ENCODE measurements at places on chromosomes 7 and 10.

- no peak for DNase-seq
Observed at GRCh38 chr10:12868229-12868628, 133.3 kb downstream of the CCDC3 start.

DNA sequence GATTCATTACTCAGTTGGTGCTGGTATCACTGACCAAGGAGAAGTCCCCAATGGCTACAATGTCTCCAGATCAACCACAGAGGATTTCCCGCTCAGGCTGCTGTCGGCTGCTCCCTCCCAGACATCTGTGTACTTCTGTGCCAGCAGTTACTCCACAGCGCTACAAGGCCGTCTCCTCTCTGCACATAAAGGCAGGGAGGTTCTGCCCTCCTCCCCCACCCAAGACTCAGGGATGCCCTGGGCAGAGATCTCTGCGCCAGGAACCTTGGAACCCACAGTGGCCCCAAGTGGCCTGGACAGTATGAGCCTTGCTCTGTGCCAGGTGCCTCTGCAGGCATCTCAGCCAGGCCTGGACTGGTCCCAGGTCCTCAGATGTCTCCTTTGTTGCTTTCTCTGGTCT, 193.4 kb upstream of the PRSS58 start:
- DNase-seq: no peak

GRCh38 chr7:129169171-129169671, 19.2 kb upstream of the SMO start:
- DNase-seq: no peak

DNA sequence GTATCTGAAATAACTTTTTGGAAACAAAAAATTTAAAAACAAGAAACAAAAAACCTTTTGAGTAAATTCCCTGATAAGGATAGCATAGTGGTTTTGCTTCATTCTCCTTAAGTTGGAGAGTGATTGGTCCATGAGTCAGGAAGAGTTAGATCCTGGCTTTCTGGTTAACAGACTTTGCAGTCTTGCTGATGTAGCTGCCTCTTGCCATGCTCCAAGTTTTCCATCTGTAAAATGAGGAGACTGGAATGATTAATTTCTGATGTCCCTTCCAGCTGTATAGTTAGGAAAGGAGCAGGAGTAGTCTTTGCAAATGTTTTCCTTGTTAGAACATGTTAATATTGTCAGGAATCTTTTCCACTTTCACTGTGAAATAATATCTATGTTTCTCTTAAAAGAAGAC, 266.6 kb downstream of the DNAJB9 start:
- no peak for DNase-seq

- no peak for DNase-seq
Observed at GRCh38 chr7:148698007-148698396, 701 bp upstream of the CUL1 start.

DNA sequence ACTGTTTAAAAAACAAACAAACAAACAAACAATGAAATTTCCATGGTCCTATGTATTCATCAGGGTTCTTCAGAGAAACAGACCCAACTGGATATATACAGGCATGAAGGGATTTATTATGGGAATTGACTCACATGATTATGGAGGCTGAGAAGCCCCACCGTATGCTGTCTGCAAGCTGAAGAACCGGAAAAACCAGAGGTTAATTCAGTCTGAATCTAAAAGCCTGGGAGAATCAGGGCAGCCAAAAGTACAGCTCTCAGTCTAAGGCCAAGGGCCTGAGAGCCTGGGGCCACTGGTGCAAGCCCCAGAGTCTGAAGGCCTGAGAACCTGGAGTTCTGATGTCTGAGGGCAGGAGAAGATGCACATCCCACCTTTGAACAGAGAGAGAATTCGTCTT, 163.5 kb downstream of the MDFIC start:
- no peak for DNase-seq

- no peak for DNase-seq
Observed at GRCh38 chr10:112852306-112852705, 97.7 kb upstream of the TCF7L2 start.

- DNase-seq: no peak
Observed at GRCh38 chr7:1757601-1758000, 87.5 kb downstream of the ELFN1 start.

DNA sequence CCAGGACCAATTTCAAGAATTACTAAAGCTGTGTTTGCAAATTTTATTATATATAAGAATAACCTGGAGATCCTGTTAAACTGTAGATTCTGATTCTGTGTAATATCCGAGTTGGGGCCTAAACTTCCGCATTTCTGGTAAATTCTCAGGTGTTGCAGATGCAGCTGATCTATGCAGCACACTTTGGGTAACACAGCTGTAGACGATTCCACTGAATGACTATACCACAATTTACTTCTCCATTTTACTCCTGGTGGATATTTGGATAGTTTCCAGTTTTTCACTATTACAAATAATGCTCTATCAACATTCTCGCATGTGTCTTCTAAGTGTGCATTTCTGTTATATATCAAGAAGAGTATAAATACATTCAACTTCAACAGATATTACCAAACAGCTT, 7.5 kb downstream of the GDI2 start:
- no peak for DNase-seq

DNA sequence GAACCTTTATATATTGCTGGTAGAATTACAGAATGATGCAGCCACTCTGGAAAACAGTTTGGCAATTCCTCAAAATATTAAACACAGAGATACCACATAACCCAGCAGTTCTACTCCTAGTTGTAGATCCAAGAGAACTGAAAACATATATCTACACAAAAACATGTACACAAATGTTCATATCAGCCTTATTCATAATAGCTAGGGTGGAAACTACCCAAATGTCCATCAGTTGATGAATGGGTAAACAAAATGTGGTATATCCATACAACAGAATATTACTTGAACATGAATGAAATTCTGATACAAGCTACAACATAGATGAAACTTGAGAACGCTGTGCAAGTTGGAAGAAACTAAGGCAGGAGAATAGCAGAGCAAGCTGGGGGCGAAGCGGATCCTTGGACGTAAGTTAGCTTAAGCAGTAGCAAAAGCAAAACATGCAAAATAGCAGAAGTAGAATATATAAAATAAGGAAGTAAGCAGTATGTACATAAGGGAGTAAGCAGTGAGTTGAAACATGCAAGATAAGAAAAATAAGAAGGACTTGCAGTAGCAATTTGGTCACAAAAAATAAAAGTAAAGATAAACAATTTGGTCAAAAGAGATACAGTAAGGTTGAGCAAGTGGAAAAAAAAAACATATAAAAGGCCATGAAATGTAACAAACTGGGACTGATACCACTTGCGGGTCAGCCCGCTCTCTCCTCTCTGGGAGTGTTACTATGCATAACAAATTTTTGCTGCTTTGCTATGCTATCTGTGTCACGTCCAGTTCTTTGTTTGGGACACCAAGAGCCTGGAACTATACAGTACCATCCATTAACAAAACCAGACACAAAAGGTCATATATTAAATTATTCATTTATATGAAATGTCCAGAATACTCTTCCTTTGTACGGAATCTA, 18.0 kb upstream of the HILPDA start:
- DNase-seq: no peak

- no peak for DNase-seq
Observed at GRCh38 chr10:42969147-42969546, 107.7 kb upstream of the RET start.

- no peak for DNase-seq
Observed at GRCh38 chr7:77907281-77907680, 108.7 kb downstream of the PHTF2 start.

DNA sequence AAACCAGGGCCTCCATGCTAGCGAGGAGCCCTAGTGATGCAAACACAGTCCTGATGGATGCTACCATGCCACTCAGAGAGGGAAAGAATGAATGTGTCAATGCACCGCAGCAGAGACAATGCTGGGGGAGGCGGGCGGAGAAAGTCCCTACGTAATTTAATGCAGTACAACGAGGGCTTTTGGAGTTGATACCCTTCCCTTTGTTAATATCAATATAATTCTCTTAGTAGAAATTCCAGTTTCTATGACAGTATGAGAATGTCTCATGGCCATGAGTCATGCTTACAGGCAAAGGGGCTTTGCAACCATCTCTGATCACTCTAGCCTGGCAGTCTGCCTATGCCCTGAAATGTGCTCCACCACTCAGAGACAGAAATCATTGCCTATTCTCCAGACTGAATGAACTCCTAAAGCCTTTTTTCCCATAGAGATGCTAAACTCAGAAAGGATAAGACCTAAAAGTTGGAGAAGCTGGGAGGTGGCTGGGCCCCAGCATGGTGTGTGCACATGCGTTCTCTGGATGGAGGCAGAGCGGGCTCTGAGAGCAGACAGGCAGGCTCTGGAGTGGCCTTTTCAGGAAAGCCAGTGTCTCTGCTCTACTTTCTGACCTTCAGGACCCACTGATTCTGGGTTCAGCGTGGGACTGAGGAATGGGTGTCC, 20.3 kb upstream of the GIMAP2 start:
- no peak for DNase-seq

- DNase-seq: no peak
Observed at GRCh38 chr10:13893926-13894325, 307.2 kb downstream of the PRPF18 start.

DNA sequence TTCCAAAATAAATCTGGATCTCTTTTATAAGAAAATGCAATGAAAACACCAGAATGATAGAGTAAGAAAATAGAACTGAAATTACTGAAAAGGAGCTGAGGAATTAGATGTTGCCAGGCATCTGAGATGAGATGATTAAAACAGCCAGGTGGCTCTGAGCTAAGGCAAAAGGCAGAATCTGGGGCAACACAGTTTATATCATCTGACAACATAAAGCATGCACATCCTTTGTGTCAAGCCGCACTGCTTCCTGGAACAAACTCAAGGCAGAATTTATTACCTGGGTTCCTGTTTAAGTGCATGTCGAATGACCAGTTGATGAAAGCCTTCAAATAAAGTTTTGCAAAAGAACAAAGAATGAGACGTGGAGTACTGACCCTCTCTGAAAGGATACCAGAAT, 247.0 kb downstream of the SNX10 start:
- DNase-seq: peak; percentile 26

DNA sequence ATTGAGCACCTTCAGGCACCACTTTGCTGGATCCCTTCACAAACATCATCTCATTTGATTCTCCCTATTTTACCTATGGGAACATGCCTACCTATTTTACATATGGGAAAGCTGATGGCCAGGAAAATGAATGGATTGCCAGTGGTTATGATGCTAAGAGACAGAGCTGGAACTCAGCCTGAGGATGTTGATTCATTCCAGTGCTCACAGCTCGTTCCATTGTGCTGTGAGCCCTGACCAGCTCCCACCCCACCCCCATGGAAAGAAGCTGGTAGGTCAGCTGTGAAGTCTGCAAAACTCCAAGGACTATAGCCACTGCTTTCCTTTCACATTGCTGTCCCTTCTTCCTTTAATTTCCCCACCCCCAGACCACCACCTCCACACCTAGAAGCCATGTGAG, 9.6 kb downstream of the UBTD1 start:
- no peak for DNase-seq

- DNase-seq: no peak
Observed at GRCh38 chr7:45919231-45919784, 1.8 kb downstream of the IGFBP3 start.

DNA sequence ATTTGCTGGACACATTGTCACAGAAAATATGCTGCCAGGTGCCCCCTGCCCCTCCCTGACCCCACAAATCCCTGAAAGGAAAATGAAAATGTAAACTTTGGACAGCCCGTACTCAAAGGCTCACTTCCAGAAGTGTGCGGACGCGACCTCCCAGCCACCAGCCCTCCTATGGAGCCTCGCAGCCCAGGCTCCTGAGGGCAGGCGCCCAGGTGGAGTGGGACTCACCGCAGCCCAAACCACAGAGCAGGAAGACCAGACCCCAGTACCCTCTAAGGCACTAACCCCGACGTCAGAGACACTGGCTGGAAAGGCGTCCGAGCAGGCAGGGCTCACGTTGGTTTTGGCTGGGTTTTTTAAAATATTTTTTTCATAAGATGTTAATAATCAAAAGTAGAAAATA, 57.3 kb downstream of the CSGALNACT2 start:
- DNase-seq: no peak

- no peak for DNase-seq
Observed at GRCh38 chr10:97131666-97132065, 54.1 kb downstream of the SLIT1 start.

- no peak for DNase-seq
Observed at GRCh38 chr10:64080071-64080470, 558.9 kb downstream of the REEP3 start.

- no peak for DNase-seq
Observed at GRCh38 chr7:100720279-100720670, at the start of gene EPO. Gene EPO (plus strand): TSS chr7:100720468. CDS start chr7:100720981, 513 bp downstream.

GRCh38 chr10:61673360-61673759, 10.6 kb downstream of the CABCOCO1 start:
- DNase-seq: no peak

DNA sequence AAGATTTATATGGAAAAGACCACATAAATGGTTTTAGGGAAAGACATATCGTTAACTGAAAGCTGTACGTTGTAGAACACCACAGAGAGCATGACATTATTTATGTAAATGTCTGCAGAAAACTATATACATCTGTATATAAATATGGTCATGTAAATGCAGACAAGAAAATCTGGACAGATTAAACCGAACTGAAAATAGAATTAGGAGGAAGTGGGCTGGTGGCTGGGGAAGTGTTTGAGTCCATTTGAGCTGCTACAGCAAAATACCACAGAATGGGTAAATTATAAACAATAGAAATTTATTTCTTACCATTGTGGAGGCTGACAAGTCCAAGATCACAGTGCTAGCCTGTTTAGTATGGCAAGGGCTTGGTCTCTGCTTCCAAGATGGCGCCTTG, 56.3 kb upstream of the USP6NL start:
- no peak for DNase-seq

DNA sequence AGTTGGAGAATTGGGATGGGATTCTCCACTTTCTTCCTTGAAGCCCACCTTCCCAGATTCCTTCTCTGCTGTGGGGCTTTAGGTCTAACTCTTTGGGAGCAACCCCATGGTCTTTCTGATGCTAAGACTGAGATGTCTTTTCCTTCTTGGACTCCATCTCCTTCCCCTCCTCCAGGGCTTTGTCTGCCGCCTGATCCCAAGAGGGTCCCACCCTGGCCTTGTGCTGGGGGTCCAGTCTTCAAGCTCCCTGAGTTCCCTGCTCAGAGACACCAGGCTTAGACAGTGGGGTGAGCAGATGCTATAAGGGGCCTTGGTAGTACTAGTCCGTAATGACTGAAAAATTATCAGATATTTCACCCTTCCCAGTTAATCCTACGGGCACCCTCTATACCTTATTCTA, 150.5 kb downstream of the PTPN20 start:
- no peak for DNase-seq

DNA sequence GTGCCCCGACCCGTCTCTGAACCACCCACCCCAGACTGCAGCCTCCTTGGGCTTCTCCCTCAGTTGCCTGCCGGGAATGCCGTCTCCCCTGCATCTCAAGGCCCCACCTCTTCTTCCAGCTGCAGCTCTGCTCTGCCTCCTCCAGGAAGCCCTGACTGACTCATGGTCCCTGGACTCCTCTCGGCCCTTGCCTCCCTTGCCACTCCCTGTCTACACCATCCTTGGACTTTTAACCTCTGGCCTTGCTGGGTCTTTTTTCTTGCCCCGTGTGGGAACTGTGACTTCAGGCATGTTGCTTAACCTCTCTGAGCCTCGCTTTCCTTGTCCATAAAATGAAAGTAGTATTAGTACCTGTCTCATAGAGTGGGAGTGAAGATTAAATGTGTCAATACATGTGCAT, 56.3 kb downstream of the C10orf105 start:
- no peak for DNase-seq

All from COR-L47 (cell line).